CD4-positive, alpha-beta T cell treated with Interleukin-4 for 4 hours (primary cell): ENCODE measurements at places on chromosomes 1 and 21.
A peak's percentile ranks its signal among the peaks of the same experiment; 100 is the strongest.

GRCh38 chr21:42214921-42215320 lies 4.0 kb upstream of the ABCG1 start:
- DNase-seq = no peak

- DNase-seq = no peak
Observed at GRCh38 chr1:58437623-58438022, 108.9 kb downstream of the OMA1 start.

DNA sequence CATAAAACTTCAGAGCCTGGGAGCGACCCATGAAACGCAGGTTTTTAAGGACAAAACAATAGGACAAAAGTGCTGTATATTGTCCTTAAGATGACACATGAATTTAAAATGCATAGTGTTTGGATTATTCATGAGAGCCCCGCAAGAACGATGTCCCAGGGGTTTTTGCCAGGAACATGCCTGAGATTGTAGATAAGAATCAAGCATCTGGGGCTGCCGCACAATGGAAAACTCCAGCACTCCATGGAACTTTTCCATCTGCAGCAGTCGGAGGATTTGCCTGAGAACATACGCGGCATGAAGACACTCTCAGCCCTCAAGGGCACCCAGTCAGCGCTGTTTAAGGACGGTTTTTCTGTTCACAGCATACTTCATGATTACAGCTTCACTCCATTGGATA lies 5.3 kb upstream of the ERG start:
- no peak for DNase-seq

- peak; percentile 79 for DNase-seq
Observed at GRCh38 chr1:155241069-155241679, 14.1 kb downstream of the ENTREP3 start.

DNA sequence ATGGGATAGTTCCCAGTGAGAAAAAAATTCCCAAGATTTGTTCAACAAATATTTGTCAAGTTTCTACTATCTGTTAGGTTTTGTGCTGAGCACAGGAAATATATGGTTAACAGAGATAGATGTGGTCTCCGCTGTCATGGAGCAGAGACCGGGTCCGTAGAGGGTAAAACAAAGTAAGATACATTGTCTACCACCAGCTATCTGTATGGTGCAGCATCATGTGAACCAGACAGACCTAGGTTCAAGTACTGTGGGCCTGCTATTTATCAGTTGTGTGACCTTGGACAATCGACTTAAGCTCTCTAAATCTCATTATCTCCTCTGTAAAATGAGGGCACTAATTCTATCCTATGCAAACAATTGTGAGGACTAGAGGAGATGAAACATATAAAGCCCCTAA lies 109.8 kb downstream of the DUSP10 start:
- DNase-seq = no peak

DNA sequence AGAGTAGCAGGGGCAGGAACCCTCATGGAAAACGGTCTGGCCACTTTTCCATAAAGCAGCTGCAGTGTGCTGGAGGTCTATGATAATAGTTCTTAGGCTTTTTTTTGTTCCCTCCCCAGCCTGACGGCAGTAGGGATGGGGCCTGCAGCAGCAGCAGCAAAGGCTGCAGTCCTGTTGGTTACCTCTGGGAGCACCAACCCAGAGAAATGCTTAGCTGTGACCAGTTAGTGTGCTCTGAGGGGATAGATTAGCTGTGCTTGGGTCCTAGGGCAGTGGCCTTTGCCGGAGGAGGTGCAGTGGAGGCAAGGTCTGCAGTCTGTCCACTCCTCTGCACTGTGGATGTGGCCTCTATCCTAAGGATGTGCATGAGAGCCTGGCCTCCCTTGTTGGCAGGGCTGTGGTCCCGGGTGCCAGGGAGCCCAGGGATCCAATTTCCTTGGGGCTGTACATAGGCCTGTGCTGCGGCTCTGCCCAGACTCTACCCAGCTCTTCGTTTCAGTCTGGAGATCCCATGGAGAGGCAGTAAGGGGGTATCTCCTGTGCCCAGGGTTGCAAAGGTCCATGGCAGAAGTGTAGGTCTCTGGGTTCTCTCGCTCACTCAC lies 322.7 kb downstream of the PTBP2 start:
- no peak for DNase-seq

DNA sequence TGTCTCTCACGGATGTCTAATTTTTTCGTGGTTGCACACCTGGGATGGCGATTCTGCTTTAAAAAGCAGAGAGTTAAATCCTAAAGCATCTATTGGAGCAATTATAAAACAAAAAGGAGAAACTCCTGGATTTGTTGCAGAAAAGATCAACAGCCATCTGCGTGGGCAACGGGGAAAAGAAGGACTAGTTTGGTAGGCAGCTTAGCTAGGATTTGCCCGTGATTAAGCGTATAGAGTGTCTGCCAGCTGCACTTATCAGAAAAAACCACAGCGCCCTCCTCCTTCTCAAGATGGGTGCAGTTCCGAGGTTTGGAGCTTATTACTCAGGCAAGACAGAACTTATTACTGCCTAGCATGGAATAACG lies 526 bp upstream of the SLC25A24 start:
- peak; percentile 67 for DNase-seq

- DNase-seq = no peak
Observed at GRCh38 chr1:158037008-158037865, 43.8 kb downstream of the KIRREL1 start.

- DNase-seq = no peak
Observed at GRCh38 chr21:45539046-45539795, 3.0 kb downstream of the SLC19A1 start.

DNA sequence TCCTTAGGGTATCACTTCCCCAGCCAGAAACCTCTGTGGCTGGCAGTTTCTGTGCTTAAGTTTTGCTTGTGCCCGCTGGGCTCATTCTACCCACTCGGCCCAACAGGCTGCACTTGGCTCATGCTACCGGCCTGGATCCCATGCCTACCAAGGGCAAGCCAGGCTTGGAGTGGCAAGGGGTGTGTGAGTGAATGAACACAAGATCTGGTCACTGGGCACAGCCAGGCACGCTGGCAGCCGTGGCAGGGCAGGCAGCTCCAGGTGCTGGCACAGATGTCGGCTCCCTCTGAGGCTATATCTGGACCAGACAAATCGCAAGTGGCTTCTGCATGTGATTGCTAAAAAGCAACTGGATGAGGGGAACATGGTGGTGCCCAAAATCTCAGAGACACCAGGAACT lies 740.5 kb upstream of the B3GALT2 start:
- DNase-seq = no peak

DNA sequence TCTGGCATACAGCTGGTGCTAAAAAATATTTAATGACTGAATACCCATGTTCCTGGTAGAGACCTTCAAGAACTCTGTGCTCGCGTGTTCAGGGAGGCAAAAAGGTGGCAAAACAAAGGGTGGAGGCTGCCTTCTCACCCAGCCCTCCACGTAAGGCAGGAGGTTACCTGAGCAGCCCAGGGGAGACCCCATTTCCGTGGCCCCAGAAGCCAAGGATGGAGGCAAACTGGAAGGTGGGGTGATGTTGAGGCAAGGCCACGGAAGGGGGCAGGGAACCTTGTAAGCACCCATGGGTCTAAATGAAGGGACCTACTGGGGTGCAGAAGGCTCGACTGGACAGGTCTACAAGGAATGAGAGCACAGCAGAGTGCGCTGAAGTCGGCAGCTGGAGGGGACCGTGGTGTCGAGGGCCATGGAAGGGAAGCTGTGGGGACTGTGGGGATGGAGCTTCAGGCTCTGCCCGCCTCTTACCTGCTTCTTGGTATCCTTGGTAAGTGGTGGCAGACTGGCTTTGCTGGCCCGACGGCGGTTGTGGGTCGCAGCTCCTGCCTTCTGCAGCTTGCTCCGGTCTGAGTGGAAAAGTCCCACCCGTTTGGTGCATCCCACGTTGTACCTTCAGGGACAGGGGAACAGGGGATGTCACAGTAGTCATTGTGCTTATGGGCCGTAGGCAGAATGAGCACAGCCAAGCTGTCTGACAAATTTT lies 8.9 kb upstream of the A3GALT2 start:
- DNase-seq = no peak

DNA sequence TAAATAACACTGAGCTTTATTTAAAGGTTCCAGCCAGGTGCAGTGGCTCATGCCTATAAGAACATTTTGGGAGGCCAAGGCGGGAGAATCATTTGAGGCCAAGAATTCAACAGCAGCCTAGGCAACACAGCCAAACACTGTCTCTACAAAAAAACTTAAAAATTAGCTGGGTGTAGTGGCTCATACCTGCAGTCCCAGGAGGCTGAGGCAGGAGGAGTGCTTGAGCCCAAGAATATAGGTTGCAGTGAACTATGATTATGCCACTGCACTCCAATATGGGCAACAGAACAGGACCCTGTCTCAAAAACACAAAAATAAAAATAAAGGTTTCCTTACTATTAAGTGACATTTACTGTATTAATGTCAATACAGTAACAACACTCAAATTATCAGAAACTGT lies 2.1 kb downstream of the TAF12 start:
- DNase-seq = peak; percentile 39

DNA sequence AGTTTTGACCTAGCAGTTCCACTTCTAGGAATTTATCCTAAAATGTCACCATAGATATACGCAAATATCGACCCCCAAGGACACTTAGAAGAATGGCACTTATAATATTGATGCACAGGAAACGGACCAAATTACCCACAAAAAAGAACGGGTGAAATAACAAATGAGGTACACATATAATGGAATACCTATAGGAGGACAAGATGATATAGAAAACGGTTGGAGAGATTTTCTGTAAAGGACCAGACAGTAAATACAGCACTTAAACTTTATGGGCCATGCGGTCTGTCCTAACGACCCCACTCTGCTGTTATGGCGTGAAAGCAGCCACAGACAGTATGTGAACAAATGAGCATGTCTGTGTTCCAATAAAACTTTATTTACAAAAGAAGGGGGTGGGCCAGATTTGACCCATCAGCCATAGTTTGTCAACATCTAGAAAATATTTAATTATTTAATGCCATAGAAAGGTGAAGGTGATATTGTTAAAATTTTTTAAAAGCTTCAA lies 2.4 kb downstream of the TMPRSS3 start:
- DNase-seq = no peak

DNA sequence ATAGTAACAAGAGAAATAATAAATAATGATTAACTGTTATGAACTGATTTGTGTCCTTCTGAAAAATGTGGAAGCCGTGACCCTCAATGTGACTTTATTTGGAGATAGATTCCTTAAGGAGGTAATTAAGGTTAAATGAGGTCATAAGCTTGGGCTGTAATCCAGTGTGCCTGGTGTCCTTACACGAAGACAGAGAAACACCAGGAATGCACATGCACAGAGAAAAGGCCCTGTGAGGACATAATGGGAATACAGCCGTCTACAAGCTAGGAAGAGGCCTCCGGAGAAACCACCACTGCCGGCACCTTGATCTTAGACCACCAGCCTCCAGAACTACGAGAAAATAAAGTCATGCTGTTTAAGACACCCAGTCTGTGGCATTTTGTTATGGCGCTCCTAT lies 215.9 kb downstream of the NEGR1 start:
- DNase-seq = no peak

DNA sequence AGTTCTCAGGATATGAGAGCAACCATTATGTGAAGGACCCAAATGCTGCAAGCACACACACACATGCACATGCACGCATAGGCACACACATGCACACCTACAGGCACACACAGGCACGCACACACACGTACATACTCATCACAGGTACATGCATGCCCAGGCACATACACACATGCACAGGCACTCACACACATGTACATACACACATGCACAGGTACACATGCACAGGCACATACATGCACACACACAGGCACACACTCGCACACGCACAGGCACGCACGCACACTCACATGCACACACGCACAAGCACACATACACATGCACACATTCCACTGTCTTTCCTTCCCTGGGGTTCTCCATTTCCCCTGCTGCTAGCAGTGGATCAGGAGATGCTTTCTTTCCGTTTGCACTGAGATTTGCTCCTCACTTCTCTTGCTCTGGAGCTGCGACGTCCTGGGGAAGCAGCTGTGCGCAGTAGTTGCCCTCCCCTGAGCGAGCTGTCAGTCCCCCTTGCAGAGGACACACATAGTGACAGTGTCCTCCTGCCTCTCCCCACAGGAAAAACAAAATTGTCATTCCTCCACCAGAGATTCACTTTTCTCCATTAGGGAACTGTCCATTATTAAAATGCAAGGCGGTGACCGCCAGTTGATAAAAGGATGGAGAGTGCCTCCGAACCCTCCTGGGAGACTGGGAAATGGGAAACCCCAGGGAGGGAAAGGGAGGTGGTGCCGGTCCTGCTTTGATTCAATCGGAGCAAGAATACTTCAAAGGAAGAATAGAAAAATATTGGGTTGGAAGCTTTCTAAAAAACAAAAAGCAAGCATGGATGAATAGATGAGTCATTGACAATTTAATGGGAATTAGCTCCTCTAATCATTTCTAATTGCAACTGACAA lies 69.5 kb downstream of the WDR4 start:
- no peak for DNase-seq

- DNase-seq = peak; percentile 79
Observed at GRCh38 chr1:24191860-24192259, 4.8 kb upstream of the IFNLR1 start.

DNA sequence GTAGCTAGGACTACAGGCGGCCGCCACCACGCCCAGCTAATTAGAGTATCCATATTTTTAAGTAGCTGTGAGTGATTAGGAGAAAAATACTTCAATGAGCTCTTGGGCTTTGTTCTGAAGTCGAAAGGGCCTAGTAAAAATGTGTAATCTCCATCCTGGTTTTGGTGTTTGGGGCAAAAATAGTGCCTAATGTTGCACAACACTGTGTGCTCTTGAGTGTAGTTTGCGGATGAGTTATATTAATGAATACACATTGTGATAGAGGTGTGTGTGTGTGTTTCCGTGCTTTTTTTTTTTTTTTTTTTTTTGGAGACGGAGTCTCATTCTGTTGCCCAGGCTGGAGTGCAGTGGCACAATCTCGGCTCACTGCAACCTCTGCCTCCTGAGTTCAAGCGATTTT lies 6.3 kb upstream of the ARID1A start:
- DNase-seq = no peak

DNA sequence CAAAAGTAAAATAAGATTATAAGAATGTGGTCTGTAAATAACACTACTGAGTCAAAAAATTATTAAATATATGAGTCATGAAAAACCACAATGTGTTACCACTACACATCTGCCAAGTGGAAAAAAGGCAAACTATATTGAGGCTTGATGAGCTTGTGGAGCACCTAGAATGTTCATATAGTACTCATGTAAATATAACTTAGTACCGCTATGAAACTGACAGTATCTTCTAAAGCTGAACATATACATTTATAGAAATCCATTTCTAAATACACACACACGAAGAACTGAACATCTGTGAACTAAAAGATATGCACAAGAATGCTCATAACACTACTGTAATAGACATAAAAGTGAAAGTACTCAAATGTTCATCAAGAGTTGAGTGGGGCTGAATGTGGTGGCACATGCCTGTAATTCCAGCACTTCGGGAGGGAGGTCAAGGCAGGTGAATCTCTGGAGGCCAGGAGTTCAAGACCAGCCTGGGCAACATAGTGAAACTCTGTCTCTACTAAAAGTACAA lies 18.5 kb upstream of the GBP3 start:
- DNase-seq = peak; percentile 44

GRCh38 chr1:205505791-205506190 lies 1.3 kb downstream of the CDK18 start:
- no peak for DNase-seq

DNA sequence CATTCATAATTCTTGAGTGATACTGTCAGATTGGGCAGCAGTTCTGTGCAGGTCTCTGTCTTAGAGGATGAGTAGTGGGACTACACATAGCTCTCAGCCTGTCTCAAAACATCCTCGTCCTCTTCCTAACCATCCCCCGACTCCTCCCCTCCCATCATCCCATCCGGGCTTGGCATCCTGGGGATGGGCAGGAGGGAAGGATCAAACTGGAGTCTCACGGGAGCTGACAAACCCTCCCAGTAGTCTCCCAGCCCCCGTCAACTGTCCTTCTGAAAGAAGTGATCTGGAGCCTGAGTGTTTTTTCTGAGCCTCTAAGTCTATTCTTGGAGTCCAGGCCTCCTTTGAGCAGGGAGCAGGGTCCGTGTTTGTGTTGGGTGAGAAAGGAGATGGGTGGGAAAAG lies 102.0 kb downstream of the PAX7 start:
- DNase-seq = no peak
